ENCODE measurements at places on chromosomes 16 and 17.

DNA sequence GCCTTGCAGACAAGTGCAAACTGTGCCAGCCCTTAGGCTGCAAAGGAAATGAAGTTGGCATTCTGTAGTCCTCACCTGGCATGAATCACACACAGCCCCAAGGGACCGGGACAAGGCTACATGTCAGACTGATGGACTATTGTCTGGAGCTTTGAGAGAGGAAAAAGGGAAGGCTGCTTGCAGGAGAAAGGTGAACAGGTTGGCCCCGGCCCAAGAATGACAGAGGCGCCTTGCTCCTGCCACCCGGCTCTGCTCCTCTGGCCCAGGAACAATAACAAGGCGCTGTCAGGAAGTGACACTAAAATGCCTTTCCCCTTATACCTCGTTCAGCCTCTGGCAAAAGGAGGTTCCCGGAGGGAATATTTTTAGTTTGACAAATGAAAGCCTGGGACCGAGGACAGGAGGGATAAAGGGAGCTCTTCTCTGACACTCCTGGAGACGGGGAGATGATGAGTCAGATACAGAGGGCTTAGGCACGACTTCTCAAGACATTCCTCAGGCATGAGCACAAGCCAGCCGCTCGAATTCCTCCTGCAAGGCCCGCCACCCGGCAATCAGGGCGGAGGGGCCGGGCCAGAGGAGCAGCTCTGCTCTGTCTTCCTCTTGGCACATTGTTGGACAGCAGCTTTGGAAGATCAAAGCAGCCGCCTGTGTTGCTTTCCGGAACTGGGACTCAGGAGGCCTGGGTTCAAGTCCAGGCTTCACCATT is 105.8 kb downstream of the NOG start:
- no peak for DNase-seq

- no peak for DNase-seq
Measured at GRCh38 chr17:46984341-46984740, 5.3 kb upstream of the RPRML start.

GRCh38 chr17:7018331-7018964 is 4.4 kb upstream of the BCL6B start:
- DNase-seq, result no peak

DNA sequence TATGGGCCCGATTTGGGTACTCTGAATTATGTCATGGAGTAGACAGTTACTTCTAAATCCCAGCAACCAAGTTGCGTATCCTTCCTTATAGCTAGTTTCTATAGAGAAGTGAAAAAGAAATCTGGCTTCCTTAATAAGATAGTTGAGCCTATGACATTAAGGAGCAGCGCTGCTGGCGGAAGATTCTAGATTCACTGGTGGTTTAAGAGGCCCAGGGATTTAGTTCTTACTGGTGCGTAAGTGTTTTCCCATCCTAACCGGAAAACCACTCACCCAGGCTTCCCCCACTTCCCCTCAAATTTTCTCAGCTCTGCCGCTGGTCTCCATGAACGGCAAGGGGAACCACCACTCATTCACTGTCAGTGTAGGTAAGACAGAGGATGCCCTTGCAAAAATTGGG is 230.4 kb downstream of the CPPED1 start:
- DNase-seq, result no peak

DNA sequence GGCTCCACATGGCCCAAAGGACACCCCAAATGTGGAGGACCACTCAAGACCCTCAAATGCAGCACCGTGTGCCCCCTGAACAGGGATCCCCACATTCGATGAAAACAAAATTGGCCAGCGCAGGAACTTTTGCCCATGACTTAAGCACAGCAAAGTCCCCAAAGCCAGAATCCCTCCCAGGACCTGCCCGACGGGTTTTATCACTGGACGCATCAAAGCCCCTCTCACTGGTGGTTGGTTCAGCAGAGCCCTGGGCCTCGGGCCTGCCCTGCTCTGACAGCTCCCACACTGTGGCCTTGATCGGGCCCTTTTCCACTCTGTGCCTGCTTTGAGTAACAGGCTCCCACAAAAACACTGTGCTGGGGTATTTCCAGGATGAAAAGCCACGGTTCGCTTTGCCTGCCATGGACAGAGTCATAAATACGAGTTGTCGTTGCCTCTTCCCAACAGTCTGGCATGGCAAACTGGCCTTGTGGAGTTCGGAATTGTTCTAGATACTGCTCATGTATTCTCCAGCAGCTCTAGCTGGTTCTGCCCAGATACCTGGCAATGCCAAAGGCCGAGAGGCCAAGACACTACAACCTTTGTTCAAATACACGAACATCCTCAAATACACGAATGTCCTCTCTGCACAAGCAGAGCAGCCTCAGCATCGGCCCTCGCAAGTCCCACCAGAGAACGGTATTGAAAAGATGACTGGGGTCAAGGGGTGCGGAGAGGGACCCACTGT is 46.4 kb downstream of the TBC1D16 start:
- no peak for DNase-seq

DNA sequence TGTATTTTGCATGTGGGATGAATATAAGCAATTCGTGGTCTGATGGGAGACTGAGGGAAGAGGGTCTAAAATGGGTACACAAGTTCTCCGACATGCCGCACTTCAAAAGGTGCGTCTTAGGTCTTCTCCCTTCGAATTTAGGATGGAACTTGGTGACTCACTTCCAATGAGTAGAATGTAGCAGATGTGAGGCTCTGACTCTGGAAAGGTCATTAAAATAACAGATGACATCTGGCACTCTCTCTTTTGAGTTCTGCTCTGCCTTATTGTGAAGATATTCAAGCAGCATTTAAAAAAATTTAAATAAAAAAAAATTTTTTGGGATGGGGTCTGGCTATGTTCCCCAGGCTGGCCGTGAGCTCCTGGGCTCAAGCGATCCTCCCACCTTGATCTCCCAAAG is 92.7 kb downstream of the TMEM100 start:
- no peak for DNase-seq

DNA sequence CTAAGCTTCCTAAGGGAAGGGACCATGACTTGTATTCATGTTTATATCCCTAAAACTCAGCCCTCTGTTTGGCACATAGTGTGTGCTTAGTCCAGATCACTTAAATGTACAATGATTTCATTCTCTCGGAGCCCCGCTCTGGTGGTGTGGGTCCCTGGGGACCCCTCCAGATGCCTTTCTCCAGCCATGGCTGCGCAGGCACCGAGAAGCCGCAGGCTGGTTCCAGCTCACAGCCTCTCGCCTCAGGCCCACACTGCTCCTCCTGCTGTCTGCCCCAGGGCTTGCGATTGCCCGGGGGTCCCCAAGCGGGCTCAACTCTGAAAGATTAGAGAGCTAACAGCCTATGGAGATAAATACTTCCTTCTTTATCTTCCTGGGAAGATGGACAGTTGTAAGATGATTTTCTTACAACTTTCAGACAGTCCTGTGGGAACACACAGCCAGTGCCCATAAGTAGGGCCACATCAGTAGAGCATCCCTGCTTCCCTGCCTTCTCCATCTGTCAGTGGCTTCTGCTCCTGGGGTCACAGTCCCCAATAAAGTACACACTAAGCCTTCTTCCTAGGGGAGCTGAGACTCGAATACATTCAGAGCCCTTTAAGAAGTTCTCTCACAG is 66.2 kb downstream of the CENPV start:
- DNase-seq, result no peak

DNA sequence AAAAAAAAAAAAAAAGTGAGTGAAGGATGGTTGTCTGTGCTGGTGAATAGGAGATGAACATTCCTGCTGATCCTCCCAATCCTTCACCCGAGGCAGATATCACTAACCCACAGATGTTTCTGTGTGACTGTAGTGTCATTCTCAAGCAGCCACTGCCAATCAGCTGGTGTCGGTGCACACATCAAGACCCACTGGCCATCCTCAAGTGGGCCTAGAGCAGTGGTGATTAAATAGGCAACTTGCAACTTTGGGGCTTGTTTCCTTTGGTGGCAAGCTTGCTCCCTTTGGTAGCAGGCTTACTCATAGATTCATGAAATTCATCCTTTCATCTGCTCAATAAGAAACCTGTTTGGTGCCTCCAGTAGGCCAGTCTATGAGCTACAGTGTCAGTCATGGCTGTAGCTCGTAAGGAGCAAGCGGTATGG is 51.1 kb upstream of the LGALS9 start:
- no peak for DNase-seq

- no peak for DNase-seq
Measured at GRCh38 chr17:60390925-60391470, 935 bp downstream of the USP32 start.

- DNase-seq, result no peak
Measured at GRCh38 chr16:75100603-75100990, 16.0 kb downstream of the LDHD start.

GRCh38 chr17:81436294-81436849 is 41.1 kb downstream of the BAHCC1 start:
- no peak for DNase-seq
